ENCODE measurements at places on chromosomes 5 and 9. TPM values are rescaled to one million over a fixed set of nuclear protein-coding genes. Genes with fewer than 3 reads are reported as not detected.
A peak's percentile ranks its signal among the peaks of the same experiment; 100 is the strongest.

GRCh38 chr5:168227973-168228615 is 63.4 kb upstream of the WWC1 start:
- no peak for DNase-seq

- DNase-seq, result no peak
These were observed 365.4 kb downstream of the ARL15 start for GRCh38 chr5:53944981-53945380.

Gene TSC1
- 18.8 TPM for total RNA-seq

Gene HNRNPA0
- total RNA-seq, result 8.4 TPM

Gene ZNF883
- total RNA-seq, result 1.9 TPM

DNA sequence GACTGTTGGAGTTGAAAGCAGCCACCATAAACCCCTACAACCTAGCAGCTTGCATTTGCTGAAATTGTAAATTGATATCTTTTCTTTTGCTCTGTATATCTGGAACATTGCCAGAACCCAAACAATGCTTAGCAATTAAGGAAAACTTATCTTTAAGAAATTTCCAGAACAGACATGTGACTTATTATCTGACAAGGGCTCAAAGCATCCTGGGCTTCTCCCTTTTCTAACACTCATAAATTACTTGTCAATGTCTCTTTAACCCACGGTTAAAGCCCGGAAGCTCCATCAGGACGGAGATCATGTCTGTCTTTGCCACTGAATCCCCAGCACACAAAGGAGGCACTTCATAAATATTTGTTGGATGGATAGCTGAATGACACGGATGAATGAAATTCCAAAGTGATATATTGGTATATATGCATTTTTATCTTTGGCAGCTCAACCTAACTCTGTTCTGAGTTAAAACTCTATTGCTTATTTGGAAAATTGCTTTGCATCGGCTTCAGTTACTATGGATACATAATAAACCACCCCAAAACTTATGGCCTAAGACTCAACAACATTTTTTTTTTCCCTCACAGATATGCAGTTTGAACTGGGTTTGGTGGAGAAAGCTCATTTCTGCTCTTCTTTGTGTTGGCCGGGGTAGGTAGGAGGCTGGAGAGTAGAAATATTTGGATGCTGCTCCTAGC is 103.1 kb upstream of the CLINT1 start:
- DNase-seq, result no peak

- no peak for DNase-seq
These were observed 230.9 kb upstream of the MSX2 start for GRCh38 chr5:174493530-174493929.

Gene MYOZ3
- not detected for total RNA-seq

DNA sequence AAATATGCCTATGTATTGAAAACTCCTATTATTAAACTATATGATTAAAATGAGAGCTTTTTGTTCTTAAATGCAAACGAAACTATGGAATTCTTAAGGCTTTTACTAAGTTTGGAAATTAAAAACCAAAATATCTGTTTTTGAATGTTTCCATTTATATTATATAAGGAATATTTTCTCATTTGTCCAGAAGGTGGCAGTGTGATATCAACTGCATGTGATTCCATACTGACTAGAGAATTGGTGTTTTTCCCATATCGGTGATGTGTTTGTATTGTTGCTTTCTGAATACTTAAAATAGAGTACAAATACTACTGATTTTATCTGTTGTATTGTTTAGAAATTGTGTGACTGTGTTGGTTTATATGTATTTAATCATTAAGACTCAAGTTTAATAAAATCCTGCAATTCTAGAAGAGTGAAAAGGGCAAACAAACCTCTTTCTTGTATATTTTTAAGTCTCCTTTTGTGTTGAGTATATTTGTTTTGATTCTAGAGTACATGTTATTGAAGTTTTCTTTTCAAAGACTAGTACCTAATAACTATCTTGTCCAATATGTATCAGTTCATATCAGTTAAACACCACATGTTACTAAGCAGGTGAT is 320.8 kb downstream of the CCDC171 start:
- no peak for DNase-seq

DNA sequence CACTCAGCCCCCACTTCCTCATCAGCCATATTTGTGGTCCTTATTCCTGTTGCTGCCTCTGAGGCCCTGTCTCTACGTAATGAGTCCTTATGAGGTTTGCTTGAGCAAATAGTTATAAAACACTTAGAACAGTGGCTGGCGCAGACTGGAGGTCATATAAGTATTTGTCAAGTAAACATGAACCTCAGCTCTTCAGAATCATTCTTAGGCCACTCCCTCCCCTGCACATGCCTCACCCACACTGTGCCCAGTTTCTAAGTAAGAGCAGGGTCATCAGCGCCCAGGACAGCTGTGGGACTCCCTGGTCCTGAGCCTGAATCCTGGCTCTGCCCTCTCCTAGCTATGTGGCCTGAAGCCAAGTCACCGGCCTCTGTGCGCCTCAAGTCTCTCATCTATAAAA is 4.0 kb downstream of the ST6GALNAC4 start:
- DNase-seq, result no peak

- DNase-seq, result peak; percentile 21
These were observed 29.9 kb downstream of the CD180 start for GRCh38 chr5:67166460-67167285.

DNA sequence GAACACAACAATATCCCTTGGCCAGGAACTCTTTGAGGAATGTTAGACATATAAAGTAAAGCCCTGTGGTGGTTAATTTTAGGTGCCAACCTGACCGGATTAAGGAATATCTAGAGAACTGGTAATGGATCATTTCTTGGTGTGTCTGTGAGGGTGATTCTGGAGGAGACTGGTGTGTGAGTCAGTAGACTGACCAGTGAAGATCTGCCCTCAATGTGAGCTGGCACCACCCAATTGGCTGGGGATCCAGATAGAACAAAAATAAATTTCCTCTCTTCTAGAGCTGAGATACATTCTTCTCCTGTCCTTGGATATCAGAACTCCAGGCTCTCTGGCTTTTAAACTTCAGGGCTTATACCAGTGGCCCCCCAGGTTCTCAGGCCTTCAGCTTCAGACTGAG is 56.2 kb upstream of the TNPO1 start:
- no peak for DNase-seq

GRCh38 chr9:97188545-97188944 is 118.9 kb upstream of the CCDC180 start:
- DNase-seq, result no peak

DNA sequence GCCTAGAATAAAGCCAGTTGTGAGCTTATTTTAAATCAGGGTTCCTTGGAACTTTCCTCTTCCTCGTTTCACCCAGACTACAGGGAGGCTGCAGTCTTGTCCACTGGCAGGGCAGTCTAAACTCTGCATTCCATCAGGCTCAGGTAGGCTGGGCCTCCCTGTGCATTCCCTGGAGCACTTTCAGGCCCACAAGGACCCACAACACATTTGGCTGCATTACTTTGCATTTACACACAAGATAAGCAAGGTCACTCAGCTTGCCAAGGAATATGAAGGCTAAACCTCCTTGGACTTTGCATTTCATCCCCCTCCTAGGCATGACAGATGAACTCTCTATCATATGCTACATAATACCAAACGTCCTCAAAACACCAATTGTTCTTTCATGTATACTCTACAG is 104.2 kb downstream of the MARCHF3 start:
- no peak for DNase-seq

GRCh38 chr9:102642651-102643050 is 352.5 kb upstream of the CYLC2 start:
- no peak for DNase-seq

DNA sequence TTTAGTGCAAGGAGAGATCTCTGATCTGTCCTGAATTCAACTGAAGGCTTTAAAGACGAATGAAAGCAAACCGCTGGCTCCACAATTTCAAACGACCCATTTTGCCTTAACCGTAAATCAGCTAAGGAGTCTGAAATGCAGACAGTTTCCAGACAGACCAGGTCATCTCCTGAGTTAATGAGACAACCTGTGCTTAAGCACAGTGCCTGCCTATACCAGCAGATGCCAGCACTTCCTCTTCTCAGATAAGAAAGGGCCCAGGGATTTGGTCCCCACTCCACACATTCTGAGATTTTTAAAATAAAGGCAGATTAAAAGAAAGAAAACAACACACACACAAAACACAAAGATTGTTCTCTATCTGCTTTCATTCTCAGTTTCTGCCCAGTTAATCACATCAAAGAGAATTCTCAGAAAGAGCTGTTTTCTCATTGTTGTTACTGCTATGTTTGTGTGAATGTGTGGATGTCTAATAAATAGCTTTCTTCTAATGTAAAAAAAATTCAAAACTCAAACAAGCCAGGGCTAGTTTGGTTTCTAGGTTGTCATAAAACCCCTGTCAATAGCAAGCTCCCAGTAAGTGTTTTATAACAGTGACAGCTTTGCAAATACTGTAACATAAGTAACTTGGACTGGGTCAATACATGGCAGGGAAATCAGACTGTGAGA is 157.7 kb upstream of the SLC24A2 start:
- no peak for DNase-seq

DNA sequence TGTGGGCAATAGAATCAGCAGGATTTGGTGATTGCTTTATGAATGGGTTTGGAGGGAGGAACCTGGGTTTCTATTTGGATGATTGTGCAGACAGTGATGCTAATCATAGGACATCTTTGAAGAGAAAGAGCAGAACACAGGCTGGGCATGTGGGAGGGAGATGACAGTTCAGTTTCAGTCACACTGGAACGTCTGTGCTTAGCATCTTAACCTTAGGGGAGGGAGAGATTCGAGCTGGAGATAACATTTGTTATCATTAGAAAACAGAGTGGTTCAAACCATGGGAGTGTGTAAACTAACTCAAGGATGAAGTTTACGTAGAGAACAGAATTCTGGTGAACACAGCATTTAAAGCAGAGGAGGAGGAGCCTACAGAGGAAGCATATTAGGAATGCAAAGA is 138.6 kb upstream of the PPP2R2B start:
- DNase-seq, result no peak

- DNase-seq, result no peak
These were observed 312.5 kb upstream of the SEMA6A start for GRCh38 chr5:116887104-116887503.

GRCh38 chr9:99931155-99931840 is 24.8 kb downstream of the STX17 start:
- no peak for DNase-seq

Gene WDR38
- total RNA-seq, result not detected

DNA sequence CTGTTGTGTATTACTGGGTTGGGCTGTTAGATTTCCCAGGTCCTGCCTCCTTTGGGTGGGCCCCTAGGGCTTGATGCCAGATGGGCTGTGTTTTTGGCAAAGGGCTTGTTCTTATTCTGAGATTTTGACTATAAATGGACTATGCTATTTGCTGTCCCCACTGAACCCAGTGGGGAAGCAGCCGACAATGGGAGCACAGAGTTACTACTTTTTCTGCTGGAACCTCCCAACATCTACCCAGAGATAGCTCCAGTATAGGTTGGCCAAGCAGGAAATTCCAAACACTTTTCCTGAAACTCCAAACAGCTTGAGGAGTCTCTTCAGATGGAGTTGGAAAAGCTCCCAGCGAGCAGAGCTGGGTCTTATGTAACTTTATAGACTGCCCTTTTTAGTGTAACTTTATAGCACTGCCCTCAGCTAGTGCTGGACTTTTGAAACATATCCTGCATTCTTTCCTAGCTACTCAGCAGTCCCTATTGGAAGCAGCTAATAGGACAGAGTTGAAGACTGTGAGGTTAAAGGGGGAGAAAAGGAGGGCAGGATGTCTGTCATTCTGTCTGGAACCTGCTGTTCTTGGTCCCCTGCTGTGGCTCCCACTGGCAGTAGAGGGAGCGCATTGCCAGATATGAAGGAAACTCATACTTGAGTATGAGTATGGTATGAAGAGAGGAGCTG is 21.0 kb downstream of the RUSC2 start:
- no peak for DNase-seq

DNA sequence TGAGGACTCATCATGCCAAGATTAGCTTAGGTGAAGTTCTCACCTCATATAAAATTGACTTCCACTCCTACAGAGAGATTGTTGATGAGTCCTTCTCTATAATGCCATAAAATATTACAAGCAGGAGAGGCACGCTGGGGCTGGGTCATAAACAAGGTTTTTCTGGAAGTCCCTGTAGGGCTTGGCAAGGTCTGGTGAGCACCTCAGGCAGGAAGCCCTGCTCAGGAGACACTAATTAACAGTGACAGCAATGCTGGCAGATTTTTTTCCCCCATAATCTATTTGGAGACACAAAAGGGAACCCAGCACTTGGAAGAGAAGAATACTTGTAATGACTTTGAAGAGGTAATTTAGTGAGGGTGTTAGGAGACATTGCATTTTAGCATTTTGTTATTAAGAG is 118.7 kb downstream of the DIRAS2 start:
- no peak for DNase-seq

DNA sequence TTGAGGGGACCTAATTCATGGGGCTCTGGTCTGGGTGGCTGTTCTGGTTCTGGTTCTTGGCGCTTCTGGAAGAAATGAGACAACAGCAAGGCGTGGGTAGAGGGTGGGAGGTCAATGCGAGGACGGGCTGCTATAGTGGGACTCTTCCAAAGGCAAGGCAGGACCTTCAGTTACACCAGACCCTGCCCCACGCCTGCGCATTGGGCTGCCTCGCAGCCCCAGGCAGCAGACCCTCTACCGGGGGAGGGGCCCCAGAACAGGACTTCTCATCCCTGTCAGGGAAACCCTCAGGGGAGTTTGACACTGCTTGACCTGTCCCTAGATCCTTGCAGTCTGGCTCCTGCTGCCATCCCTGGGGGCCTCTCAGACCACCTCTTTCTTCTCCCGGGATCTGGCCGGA is 18.5 kb downstream of the CCDC69 start:
- DNase-seq, result no peak

GRCh38 chr9:29212397-29213387 is 1639.4 kb upstream of the C9orf72 start:
- no peak for DNase-seq

DNA sequence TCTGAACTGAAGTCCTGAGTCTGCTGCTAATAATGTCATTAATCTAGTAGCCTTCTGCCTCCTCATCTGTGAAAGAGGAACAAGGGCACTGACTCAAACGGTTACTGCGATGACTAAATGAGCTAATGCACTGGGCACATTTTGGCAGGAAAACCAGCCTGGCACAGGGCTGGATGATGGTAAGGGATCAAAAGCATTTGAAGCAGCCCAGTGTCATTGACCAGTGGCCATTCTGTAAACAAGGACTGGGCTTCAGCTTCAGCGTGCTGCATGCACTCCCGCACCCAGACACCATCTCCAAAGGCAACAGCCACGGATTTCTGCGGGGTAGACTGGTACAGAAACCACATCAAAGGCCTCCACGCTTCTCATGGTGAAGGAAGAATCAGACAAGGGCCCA is 8.0 kb downstream of the GCNT4 start:
- no peak for DNase-seq

Gene TAF11L10
- not detected for total RNA-seq

Gene SNCAIP
- total RNA-seq, result 3.2 TPM

- DNase-seq, result no peak
These were observed 200.1 kb downstream of the DCP2 start for GRCh38 chr5:113176734-113177133.

All from esophagus squamous epithelium (tissue), 5 donors.